CD4-positive, alpha-beta T cell treated with Interleukin-4 for 1 hour (primary cell): ENCODE measurements at places on chromosomes 12 and 14.

DNA sequence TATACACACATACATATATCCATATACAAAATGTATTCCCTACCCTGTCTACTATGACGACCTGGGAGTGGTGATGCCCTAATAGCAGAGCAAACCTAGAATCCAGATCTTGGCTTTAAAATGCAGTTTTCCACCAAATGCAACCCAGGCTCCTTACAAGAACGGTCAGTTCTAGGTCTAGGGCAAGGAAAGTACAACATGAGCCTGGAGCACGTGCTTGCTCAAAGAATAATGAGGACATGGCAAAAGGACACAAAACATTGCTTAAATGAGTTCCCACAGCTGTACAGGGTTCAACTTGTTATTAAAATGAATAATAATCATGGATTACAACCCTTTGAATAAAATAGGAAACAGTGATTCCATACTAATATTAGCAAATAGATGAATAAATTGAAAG, 94.7 kb downstream of the TMCC3 start:
- no peak for DNase-seq

DNA sequence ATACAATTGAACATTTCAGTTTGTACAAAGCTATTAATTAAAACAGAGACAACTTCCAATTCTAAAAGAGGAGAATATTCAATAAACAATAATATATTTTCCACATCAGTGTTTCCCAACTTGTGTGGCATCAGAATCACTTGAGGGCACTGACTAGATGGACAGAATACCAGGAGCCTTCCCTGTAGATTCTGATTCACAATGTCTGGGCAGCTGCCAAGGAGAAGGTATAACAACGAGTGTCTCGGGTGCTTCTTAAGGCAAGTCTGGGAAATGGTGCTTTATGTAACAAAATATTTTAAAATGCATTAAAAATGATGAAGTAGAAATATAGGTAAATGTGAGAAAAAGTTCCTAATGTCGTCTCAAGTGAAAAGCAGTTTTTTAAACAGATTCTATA, 26.2 kb downstream of the GALC start:
- no peak for DNase-seq

GRCh38 chr12:59593761-59594160, 2.1 kb upstream of the SLC16A7 start:
- no peak for DNase-seq

GRCh38 chr14:72608391-72609204, 285.3 kb downstream of the DPF3 start:
- no peak for DNase-seq

DNA sequence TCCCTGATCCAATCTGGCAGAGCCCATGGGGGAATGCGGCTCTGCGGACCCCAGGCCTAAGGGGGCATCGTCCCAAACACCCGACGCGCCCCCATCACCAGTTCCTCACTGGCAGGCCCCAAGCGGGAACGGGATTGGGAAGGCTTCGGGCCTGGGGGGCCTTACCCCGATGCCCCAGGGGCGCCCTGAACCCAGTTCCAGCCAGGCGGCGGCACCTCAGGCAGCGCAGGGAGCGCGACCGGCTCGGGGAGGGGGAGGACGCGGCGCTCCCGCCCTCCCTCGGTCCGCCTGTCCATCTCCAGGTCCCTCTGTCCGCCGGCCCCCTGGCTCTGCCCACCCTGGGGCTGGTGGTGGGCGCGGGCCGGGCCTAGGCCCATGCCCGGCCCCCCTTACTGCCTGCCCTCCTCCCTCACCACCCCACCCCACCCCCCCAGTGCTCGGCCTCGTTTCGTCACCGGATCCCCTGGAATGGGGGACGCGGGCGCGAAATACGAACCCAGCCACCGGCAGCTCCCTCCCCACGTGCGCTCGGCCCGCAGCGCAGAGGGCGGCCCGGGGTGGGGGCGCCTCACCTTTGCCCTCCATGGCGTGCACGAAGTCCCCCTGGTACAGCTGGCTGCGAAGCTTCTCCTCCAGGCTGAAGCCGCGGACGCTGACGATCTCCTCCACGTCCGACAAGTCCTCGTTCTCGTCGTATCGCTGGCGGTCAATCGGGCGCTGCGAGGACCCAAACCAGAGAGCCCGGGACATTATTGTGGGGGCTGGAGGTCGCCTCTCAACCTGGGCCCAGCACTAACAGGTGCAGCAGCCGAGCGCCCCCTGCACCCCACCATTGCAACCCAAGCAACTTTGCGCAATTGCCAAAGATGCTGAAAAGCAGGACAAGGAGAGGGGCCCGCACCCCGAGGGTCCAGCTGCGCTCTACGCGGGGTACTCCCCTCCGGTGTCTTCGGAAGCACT, 2.3 kb downstream of the KDM2B start:
- peak; percentile 26 for DNase-seq

GRCh38 chr14:99419905-99420304, 60.8 kb downstream of the SETD3 start:
- DNase-seq: no peak

GRCh38 chr14:31024577-31025366, 677 bp upstream of the AP4S1 start:
- no peak for DNase-seq

GRCh38 chr12:92360543-92360942, 214.9 kb upstream of the BTG1 start:
- no peak for DNase-seq

DNA sequence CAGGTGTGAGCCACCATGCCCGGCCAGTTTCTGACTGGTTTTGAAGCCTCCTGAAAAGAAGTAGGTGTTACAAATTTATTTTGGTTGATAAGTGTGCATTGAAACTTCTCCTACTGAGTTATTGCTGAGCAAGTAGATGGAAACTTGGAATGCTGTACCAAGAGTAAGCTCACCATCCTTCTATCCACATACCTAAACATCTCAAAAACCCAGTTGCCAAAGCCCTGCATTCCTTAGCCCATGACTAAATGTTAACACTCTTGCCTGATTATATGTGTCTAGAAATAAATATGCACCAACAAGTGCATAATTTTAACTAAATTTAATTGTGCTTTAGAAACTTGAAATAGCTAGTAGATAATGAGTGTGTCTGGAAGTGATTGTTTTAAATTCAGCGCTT, 357.8 kb downstream of the DUSP6 start:
- DNase-seq: no peak

DNA sequence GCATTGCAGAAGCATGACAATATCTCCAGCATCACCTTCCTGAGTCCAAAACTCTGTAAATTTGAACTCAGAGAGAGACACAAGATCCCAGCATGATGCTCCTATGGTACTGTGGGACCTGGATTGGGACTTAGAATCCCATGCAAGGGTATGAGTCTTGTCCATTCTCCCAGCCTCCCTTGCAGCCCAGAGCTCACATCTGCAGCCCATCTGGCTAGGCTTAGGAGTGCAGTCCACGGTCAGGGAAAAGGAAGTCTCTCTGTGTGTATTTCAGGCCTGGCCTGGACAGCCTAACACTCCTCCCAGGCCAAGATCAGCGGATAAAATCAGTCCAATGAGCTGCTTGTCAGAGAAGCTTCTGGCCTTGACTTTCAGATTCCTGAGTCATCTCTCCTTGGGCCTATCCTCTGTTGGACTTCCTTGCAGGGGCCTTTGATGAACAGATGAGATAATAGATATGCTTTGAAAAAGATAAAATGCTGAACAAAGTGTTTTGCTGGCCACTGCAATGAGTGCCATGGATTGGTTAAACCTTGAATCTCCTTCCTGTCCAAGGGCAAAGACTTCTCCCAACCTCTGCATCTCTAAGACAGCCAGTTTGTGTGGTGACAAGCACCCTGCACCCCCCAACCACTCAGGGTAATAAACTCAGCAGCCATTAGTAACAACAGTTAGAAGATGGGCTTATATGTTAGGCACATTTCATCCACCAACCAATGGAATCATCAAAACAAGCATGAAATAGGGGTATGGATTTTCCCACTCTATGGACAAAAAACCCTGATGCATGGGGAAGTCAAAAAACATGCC, 412.8 kb upstream of the TBX3 start:
- DNase-seq: no peak
